GM04503 (cell line): ENCODE measurements at places on chromosomes 7 and 10.

GRCh38 chr10:133461027-133461426 lies 7.3 kb downstream of the SCART1 start:
- DNase-seq: no peak

- peak; percentile 39 for DNase-seq
These were observed 70.8 kb downstream of the CREB5 start for GRCh38 chr7:28483112-28483511.

GRCh38 chr7:131835141-131835540 lies 278.7 kb upstream of the PODXL start:
- no peak for DNase-seq

DNA sequence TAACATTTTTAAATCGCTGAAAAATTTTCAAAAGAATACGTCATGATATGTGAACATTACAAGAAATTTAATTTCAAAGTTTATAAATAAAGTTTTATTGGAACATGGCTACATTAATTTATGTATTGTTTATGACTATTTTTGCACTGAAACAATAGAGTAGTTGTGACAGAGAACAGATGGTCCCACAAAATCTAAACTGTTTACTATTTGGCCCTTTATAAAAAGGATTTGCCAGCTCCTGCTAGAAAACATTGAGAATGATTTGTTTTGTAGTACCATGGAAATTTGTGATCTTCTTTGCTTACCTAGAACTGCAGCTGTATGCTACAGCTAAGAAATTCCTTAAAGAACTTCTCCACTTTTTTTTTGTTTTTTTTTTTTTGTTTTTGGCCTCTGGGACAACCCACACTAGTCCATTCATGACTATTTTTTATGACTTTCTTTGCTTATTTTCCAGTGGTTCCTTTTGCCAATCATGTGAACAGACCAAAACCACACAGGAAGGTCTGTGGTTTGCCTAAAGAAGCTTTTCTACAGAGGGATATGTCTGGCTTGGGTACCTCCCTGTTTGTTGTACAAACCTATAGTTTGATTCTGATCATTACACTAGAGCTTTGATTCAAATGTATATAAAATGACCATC lies 55.7 kb downstream of the ST7 start:
- no peak for DNase-seq

DNA sequence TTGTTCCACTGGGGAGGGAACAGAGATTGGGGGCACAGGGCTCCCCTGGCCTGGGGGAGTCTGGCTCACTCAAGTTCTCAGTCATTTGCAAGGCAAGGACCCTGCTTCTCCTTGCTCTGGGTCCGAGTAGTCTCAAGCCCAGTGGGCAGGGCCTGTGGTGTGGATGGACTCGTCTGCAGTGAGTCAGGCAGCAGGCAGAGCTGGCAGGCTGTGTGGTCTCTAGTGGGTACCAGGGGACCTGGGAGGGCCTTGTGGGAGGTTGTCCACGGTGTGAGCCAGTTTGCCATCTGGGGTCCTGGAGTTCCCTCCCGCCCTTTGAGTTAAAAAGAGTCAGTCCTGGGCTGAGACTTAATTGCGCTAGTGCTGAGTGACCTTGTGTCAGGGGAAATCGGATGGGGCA lies 8.8 kb upstream of the SH2D4B start:
- DNase-seq: no peak

GRCh38 chr7:93119191-93119905 lies 1.6 kb upstream of the SAMD9 start:
- DNase-seq: no peak

DNA sequence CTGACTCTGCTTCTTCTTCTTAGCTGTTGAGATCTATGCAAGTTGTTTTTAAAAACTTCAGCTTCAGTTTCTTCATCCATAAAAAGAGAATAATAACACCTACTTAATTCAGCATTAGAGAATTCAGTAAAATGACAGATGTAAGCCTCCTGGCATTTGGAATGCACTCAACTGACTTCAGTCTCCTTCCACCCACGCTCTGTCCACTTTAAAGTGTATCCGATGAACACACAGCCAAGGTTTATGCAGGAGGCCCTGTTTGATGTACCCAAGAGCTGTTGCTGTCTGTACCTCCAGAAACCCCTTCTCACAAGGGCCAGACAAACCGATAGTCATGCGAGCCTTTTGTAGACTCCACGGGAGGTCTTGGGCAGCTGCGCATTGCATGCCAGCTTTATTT lies 27.1 kb upstream of the SLC35B4 start:
- DNase-seq: no peak

DNA sequence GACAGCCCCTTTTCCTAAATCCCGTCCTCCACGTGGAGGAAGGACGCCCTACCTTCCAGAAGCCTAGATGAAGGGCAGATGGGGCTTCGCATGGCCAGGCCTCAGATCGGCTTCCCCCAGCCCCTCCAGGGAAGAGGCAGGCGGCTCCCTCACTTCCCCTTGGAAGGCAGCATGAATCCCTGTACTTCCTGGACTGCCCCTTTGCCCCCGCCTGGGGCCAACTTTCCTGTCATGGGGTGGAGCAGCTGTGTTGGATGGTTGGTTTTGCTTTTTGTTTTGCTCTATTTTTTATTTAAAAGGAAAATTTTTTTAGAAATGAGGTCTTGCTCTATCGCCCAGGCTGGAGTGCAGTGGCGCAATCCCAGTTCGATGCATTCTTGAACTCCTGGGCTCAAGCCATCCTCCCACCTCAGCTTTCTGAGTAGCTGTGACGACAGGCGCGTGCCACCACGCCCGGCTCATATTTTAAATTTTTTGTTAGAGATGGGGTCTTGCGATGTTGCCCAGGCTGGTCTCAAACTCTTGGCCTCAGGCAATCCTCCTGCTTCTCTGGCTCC lies 27.2 kb downstream of the GTF2IRD1 start:
- peak; percentile 61 for DNase-seq

DNA sequence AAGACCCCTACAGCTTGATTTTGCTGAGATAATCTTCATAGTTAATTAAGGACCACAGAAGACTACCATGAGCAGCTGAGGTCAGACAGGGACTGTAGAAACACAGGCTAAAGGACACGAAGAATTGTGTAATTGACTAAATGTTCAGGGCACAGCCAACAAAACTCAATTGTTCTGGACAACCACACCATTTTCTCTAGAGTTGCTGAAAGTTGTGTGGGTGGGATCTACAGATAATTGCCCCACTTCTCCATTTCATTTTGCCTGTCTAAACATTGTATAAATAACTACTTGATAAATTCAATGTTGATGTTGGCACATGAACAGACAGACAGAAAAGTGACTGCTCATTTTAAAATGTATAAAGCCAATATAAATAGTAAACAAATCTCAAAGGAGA lies 39.0 kb upstream of the SLC16A12 start:
- DNase-seq: no peak

GRCh38 chr10:71078454-71079145 lies 133.8 kb upstream of the UNC5B start:
- no peak for DNase-seq

GRCh38 chr7:157431951-157432540 lies 95.2 kb downstream of the DNAJB6 start:
- no peak for DNase-seq

DNA sequence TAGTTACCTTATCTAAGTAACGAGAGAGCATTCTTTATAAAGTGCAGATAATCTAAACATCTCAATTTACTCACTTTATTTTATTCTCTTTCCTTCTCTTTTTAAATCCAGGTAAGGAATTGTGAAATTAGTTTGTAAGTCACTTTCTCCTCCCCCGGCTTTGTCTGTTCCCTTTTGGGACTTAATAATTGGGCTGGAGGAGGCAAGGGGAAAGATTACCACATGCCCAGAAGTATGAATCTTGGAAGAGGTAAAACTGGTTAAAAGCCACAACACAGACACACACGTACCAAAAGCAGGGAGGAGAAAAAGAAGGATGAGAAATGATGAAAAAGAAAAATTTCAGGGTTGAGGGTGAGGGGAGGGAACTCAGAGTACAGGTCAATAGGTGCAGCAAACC lies 63.3 kb upstream of the LRRC17 start:
- no peak for DNase-seq

DNA sequence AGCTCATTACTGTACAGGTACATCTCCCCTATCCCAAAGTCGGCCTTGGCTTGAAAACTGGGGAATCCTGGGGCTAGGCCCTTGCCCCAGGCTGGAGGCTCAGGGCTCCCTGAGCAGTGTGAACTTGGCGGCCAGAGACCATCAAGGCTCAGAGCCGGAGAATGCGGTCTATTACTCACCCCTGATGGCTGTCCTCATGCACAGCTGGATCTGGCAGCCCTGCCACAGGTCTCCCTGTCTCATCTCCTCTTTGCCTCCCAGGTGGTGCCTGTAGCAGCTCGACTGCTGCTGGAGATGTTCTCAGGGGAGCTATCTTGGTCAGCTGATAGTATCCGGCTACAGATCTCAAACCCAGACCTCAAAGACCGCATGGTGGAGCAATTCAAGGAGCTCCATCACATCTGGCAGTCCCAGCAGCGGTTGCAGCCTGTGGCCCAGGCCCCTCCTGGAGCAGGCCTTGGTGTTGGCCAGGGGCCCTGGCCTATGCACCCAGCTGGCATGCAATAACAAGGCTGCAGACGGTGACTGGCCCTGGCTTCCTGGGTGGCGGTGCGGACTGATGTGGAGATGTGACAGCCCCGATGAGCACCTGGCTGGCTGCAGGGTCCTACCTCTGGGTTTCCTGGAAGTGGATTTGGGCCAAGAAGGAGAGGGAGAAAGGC lies 10.7 kb downstream of the IRF5 start:
- no peak for DNase-seq

- DNase-seq: peak; percentile 70
These were observed 41.2 kb upstream of the PLPP4 start for GRCh38 chr10:120415709-120416330.

DNA sequence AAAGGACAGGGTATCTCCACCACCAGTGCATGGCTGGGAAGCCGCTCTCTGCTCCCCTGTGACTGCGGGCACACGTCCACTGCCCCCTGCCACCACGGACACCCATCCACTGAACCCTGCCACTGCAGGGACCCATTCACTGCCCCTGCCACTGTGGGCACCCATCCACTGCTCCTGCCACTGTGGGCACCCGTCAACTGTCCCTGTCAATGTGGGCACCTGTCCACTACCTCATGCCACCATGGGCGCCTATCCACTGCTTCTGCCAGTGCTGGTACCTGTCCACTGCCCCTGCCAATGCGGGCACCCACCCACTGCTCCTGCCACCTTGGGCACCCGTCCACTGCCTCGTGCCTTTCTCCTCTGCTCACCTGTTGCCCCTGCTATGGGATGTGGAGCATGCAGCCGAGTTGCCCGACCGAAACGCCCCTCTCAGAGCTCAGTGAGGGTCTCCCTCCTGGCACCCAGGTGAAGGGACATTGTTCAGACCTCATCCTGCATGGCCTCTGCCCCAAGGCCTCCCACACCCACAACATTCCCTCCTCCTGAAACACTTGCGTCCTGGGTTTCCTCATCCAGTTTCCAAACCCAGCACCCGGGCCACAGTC lies 207.4 kb downstream of the ADARB2 start:
- no peak for DNase-seq

DNA sequence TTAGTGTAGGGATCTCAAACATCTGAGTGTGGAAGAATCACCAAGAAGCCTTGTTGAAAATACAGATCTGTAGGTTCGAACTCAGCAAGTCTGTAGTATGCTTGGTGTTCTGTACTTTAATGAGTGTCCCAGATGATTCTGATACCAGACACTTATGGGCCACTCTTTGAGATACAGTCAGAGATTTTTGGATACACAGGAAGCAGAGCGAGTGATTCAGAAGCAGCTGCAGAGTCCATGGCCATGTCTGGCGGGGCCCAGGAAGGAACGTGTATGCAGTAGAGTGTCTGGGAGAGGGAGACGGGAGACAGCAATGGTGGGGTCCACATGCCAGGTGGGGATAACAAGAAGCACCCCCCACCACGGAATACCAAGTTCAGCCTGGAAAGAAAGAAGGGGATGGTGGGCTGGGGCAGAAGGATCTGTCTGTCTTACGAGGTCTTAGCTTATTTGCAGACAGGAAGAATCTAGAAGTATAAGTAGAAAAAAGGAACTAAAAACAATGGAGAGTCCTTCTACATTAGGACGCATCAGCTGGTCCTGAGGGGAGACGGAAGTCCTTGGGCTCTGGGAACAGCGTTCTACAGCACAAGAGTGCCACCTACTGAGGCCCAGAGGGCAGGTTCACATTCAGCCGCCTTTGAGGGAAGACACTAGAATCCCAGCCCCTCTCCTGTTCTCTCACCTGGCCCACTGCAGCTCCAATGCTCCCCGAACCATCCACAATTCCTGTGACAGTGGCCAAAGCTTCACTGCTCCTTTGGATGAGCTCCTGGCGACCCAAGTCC lies 55.4 kb downstream of the SLC37A3 start:
- DNase-seq: no peak

DNA sequence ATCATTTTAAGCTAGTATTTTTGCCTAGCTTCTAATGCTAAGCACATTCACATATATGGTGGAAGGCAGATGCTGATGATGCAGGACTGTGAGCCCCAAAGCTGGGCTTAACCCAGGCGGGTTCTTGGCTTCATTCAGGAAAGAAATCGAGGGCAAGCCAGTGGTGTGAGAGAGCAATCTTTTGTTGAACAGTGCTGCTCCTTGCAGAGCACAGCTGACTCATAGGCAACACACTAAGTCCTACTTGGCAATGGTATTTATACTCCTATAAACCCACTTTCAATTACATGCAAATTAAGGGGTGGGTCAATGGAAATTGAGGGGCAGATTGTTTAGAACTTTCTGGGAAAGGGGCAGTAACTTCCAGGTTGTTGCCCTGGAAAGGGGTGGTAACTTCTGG lies 42.0 kb upstream of the CELF2 start:
- DNase-seq: no peak

- no peak for DNase-seq
These were observed 98.7 kb downstream of the CTBP2 start for GRCh38 chr10:125061557-125062226.

DNA sequence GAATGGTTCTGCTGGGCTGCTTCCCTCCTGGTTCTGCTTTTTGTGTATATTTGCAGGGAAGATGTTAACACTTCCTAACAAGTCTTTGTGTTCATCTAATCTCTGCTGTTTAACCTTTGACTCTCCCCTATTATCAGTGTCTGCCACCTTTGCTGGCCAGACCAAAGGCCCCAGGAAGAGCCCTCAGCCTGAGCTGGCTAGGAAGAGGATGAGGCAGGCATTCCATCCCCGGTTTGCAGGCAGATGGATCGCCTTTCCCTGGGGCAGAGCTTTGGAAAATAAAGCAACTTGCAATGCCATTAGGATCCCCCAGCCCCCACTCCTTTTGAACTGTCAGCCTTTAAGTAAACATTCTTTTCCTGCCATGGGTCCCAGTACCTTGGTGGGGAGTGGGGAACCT lies 19.0 kb downstream of the DPCD start:
- DNase-seq: no peak
